ENCODE measurements at places on chromosomes 13 and 19. TPM values are rescaled to one million over a fixed set of nuclear protein-coding genes. Genes with fewer than 3 reads are reported as not detected.
A peak's percentile ranks its signal among the peaks of the same experiment; 100 is the strongest.

DNA sequence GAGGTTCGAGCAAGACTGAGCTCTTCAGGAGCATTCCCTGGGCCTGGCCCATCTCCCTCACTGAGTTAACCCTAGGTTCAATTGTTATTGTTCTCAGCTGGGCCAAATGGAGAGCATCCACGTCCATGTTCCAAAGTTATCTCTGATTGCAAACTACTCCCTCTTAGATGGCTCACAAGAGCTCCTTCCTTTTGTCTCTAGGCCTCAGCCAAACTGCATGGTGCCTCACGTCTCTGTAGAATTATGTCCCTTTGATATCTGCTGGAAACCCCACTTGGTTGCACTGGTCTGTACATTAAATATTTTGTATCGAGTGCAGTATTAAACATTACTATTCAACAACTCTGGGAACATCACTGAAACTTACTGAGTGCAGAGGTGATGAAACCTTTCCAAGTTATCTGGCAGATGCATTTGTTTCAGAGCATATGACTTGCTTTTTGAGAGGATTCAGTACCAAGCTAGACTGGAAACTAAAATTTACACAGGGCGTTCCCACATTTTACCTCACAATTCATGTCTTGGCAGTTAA is 38.1 kb downstream of the DOCK9 start:
- no peaks in the 10 kb centered on the region for H3K27me3 ChIP-seq
- DNase-seq = no peak
- H3K4me3 ChIP-seq = peak overlapping the region; percentile 37
- H3K27ac ChIP-seq = peak overlapping the region; percentile 62

- H3K4me3 ChIP-seq = peak overlapping the region; percentile 44
- H3K36me3 ChIP-seq = no peaks in the 10 kb centered on the region
- no peaks in the 10 kb centered on the region for H3K27me3 ChIP-seq
- DNase-seq = no peak
- H3K27ac ChIP-seq = no peak overlapping the region
Observed at GRCh38 chr13:80131204-80131603, 209.7 kb downstream of the SPRY2 start.

- peaks cover 22% of the 10 kb centered on the region for H3K4me1 ChIP-seq
- DNase-seq = no peak
- H3K4me3 ChIP-seq = no peak overlapping the region
- peaks cover 4% of the 10 kb centered on the region for H3K36me3 ChIP-seq
Observed at GRCh38 chr13:39929583-39929982, 274.1 kb downstream of the COG6 start.

- H3K27me3 ChIP-seq = no peaks in the 10 kb centered on the region
- no peaks in the 10 kb centered on the region for H3K4me1 ChIP-seq
- no peaks in the 10 kb centered on the region for H3K36me3 ChIP-seq
- no peak for DNase-seq
- H3K4me3 ChIP-seq = no peak overlapping the region
Observed at GRCh38 chr13:68272652-68273051, 1042.5 kb upstream of the PCDH9 start.

DNA sequence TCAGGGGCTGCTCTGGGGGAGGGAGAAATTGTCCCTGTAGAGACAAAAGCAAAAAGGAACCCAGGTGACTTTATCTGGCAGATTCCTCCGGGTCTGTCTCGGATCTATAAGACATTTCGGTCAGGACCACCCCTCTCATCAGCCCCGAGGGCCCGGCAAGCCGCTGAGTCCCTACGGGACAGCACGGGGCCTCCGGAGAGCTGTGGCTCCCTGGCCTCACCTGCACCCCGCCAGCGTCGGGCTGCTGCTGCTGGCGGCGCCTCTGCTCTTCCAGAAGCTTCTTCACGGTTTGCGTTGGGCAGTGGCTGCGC is 1.9 kb downstream of the NFKBID start:
- peak overlapping the region; percentile 97 for H3K4me3 ChIP-seq
- H3K27ac ChIP-seq = peak overlapping the region; percentile 87
- H3K4me1 ChIP-seq = peaks cover 11% of the 10 kb centered on the region

DNA sequence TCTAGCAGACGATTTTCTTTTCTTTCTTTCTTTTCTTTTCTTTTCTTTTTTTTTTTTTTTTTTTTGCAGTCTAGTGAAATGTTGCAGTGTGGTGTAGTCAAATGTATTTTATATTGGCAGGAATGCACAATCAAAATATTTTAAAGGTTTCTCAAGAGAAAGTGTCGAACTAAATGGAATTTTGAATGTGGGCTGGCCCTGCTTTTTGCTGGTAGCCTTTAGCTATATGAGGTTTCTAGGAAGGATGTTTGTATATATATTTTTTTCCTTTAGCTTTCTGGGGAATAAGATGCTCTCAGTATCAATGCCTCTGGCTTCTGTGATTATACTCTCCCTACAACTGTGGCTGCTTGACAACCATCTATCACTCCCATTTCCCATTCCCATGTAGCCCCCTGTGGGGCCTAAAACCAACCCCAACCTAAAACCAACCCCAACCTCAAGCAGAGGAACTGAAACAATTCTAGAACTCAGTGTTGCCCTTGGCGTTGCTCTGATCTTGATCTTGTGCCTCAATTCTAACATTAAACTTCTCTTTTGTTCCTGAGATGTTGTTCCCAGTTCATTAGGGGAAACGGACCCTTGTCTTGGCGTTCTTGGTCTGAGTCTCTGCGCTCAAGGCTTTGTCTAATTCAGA is 27.1 kb downstream of the CYSLTR2 start:
- DNase-seq = no peak
- no peak overlapping the region for H3K4me3 ChIP-seq
- peaks cover 6% of the 10 kb centered on the region for H3K4me1 ChIP-seq
- H3K27me3 ChIP-seq = no peaks in the 10 kb centered on the region
- no peak overlapping the region for H3K27ac ChIP-seq
- H3K36me3 ChIP-seq = no peaks in the 10 kb centered on the region

DNA sequence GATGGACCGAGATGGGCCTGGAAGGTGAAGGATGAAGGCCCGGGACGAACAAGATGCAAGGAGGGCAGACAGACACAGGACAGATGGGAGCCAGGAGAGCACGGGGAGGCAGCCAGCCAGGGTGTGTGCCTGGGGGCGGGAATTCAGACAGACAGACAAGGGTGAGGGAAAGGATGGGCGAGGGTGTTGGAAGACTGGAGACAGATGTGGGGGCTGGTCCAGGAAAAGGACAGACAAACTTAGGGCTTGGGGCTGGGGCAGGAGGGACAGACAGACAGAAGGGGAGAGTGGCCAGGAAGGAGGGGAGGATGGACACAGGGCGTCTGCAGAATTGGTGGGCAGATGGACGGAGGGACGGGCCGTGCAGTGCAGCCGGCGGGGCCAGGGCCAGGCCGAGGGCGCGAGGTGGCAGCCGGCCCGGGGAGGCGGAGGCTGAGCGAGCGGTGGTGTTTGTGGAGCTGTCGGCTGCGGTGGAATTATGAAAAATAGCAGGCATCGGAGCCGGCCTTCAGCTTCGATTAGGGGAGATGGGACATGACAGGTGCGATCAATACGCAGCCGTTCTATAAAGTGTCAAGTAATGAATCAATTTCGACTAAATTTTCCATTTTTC is 4.6 kb upstream of the ERFL start:
- peaks cover 19% of the 10 kb centered on the region for H3K4me1 ChIP-seq
- H3K4me3 ChIP-seq = no peak overlapping the region
- H3K36me3 ChIP-seq = no peaks in the 10 kb centered on the region

DNA sequence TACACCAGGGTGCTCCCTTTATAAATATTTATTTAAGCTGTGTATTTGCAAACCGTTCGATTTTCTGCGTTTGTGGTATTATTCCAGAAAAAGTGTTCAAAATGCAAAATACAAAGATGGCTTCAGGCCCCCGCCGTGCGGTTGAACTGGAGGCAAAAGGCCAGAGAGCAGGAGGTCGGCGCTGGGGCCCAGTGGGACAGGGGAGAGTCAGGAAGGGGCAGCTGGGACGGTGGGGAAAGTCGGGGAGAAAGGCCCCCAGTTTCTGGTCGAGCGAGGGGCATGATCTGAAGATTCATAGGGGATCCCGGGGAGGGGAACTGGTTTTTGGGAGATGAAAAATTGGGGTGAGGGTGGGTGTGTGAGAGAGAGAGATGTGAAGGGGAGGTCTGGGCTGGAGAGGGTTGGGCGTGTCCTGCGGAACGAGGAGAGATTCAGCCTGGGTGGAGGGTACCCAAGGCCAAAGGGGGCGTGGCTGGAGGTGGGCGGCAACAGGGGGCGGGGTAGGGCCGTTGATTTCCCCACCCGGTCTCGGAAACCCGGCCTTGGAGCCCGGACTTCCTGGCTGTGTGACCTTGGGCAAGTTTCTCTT is 678 bp downstream of the ISOC2 start:
- H3K4me3 ChIP-seq = peak overlapping the region; percentile 97
- peaks cover 31% of the 10 kb centered on the region for H3K4me1 ChIP-seq
- peaks cover 11% of the 10 kb centered on the region for H3K27me3 ChIP-seq
- no peak for DNase-seq

DNA sequence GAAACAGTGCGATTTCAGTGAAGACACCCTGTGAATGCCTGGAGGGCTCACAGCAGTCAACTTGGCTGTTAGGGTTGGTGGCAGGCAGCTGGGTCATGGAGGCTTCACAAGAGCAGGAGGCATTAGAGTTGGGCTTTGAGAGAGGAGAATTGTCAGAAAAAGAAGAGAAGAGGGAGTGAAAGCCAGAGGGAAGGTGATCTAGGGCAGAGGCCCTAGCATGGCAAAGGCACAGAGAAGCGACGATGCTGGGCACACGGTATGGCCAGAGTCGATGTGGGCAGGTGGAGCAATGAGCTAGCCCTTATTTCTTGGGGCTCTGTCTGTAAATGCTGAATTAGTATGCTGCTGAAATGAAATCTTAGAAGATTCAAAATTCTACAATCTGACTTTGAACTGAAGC is 52.6 kb upstream of the OLFM4 start:
- H3K27ac ChIP-seq = no peak overlapping the region
- peaks cover 25% of the 10 kb centered on the region for H3K27me3 ChIP-seq
- no peaks in the 10 kb centered on the region for H3K36me3 ChIP-seq

- peaks cover 3% of the 10 kb centered on the region for H3K36me3 ChIP-seq
- H3K27ac ChIP-seq = no peak overlapping the region
- no peak for DNase-seq
- no peaks in the 10 kb centered on the region for H3K27me3 ChIP-seq
- H3K4me3 ChIP-seq = no peak overlapping the region
- no peaks in the 10 kb centered on the region for H3K4me1 ChIP-seq
Observed at GRCh38 chr19:1051791-1052190, 11.9 kb downstream of the ABCA7 start.

- DNase-seq = no peak
- H3K4me1 ChIP-seq = peaks cover 4% of the 10 kb centered on the region
- no peak overlapping the region for H3K4me3 ChIP-seq
- H3K36me3 ChIP-seq = no peaks in the 10 kb centered on the region
- no peaks in the 10 kb centered on the region for H3K27me3 ChIP-seq
Observed at GRCh38 chr13:100565286-100565685, 23.3 kb downstream of the GGACT start.

DNA sequence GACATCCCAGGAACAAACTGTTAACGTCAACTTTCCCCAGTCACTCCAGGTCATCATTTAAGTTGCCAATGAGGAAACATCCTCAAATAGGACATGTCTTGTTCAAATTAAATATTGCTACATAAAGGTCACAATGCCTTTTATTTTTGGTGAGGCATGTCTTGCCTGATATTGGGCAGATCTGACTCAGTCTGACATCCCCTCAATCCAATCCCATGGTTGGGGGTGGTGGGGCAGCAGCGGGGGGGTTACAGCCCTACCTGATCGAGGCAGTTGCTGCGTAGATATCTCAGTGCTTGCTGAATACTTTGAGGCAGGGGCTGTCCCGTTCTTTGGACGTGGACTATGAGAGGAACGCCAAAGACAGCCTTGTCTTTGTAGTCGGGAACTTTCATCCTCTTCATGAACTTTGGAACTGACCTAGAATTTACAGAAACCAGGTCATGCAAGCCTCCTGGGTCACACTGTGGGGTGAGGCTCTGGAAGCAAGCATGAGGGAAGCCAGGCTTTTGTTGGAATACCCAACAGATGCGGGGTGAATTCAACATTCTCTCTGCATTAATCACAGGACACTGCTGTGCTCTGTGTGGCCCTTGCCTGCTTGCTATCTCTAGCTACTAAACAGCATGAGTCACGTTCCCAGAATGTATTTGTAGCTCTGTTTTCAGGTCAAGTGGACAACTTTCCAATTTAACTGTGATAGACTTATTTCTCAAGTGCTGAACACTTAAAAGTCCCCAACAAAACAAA is 109.8 kb downstream of the KL start:
- H3K27me3 ChIP-seq = no peaks in the 10 kb centered on the region
- peak overlapping the region; percentile 33 for H3K4me3 ChIP-seq
- H3K27ac ChIP-seq = peak overlapping the region; percentile 34
- DNase-seq = no peak

- H3K4me3 ChIP-seq = no peak overlapping the region
- H3K4me1 ChIP-seq = peaks cover 34% of the 10 kb centered on the region
- DNase-seq = no peak
- no peaks in the 10 kb centered on the region for H3K27me3 ChIP-seq
- H3K27ac ChIP-seq = no peak overlapping the region
- H3K36me3 ChIP-seq = peaks cover 10% of the 10 kb centered on the region
Observed at GRCh38 chr19:34188408-34188807, 16.1 kb downstream of the LSM14A start.

- peaks cover 5% of the 10 kb centered on the region for H3K27me3 ChIP-seq
- H3K27ac ChIP-seq = no peak overlapping the region
- H3K36me3 ChIP-seq = peaks cover 11% of the 10 kb centered on the region
- no peak for DNase-seq
- H3K4me1 ChIP-seq = peaks cover 17% of the 10 kb centered on the region
Observed at GRCh38 chr19:41319500-41320184, 9.7 kb downstream of the CCDC97 start.

DNA sequence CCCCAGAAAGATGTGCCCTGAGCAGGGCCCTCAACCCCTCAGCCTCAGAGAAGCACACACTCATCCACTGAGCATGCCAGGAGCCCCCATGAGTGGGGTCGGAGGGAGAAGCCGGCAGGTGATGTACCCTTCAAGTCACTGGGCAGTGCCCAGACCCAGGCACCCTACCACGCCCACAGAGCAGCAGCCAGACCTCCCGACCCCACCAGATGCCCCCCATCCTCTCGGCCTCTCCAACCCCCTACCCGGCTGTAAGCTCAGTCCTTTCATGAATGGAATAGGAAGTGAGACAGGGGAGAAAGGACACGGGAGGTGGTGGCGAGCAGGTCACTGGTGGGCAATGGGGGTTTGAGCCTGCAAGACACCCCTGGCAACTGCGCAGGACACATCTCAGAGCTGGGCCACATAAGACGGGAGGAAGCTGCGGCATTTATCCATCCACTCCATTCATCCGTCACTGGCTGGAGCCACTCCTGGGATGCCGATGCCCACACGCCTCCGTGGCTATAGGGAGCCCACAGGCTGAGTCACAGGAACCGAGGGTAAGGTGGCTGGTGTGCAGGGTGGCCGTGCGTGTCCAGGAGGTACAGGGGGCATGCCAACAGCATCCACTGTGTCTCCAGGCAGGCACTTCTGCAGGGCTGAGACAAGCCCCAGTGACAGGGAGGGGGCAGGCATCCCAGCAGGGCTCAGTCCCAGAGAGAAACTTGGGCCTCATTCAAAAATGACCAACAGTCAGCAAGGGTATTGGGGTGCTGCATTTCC is 23.8 kb upstream of the VSTM2B start:
- DNase-seq = no peak
- H3K27ac ChIP-seq = no peak overlapping the region
- no peaks in the 10 kb centered on the region for H3K36me3 ChIP-seq
- peaks cover 5% of the 10 kb centered on the region for H3K27me3 ChIP-seq
- no peaks in the 10 kb centered on the region for H3K4me1 ChIP-seq

The PODNL1 gene
- 0.48 TPM for total RNA-seq

The IGFL2 gene
- 441 TPM for total RNA-seq

The UBE2L5 gene
- not detected for total RNA-seq

The KLK6 gene
- 5.5 TPM for total RNA-seq

The RNF225 gene
- total RNA-seq = 1.0 TPM

The GAPDHS gene
- total RNA-seq = not detected

The HCST gene
- total RNA-seq = 1.3 TPM

The KASH5 gene
- total RNA-seq = not detected

The SLC25A41 gene
- 1.1 TPM for total RNA-seq

The DACH1 gene
- 21.2 TPM for total RNA-seq

The SPIB gene
- 3.0 TPM for total RNA-seq

All from type B pancreatic cell (in vitro differentiated cells).